ENCODE measurements at places on chromosomes 13 and 19.

GRCh38 chr13:50444726-50445125 lies 398.8 kb downstream of the DLEU7 start:
- no peak for DNase-seq

- DNase-seq: no peak
Measured at GRCh38 chr13:18949970-18950369, 231.7 kb downstream of the TUBA3C start.

DNA sequence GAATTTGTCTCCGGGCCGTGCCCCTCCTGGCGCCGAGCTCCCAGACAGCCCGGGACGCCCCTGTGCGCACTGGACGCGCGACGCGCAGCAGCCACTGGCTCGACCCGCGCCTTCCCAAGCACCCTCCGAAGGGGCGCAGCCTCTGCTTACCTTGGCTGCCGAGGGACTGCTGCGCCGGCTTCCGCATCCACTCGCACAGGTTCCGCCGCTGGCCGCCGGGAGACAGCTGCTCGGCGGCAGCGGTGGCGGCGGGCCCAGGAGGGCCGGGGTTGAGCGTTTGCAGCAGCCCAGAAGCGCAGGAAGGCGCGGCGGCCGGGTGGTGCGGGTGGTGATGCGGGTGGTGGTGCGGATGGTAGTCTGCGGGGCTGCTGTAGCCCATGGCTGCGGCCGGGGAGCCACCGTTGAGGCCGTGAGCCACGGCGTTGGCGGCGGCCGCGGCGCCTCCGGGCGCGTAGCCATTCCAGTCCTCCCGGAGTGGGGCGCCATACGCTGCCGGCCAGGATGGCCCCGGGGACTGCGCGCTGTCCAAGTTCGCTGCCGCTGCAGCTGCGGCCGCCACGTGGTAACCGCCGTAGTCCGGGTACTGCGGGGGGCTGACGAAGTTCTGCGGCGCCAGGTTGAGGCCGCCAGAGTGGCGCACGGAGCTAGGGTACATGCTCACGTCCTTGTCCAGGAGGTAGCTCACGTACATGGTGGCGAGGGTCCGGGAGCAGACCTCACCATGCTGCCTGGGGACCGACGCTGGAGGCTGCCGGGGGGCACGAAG lies 616 bp downstream of the CDX2 start:
- no peak for DNase-seq

DNA sequence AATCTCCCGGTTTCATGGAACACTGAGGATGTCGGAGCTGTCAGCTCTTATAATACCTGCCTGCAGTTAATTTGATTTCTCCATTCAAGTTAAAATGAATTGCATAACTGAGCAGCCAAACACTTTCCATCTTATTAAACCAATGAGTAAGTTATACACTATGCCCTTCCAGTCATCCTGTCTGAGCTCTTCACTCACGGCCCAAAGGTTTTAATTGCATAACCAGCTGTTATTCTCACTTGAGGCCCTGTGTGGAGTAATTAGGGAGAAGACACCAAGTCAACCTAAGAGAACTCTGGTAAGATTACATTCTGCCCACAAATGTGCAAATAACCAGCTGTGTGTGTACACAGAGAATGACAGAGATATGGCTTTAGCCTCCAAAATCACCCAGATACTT lies 303.5 kb downstream of the TBC1D4 start:
- DNase-seq: no peak

DNA sequence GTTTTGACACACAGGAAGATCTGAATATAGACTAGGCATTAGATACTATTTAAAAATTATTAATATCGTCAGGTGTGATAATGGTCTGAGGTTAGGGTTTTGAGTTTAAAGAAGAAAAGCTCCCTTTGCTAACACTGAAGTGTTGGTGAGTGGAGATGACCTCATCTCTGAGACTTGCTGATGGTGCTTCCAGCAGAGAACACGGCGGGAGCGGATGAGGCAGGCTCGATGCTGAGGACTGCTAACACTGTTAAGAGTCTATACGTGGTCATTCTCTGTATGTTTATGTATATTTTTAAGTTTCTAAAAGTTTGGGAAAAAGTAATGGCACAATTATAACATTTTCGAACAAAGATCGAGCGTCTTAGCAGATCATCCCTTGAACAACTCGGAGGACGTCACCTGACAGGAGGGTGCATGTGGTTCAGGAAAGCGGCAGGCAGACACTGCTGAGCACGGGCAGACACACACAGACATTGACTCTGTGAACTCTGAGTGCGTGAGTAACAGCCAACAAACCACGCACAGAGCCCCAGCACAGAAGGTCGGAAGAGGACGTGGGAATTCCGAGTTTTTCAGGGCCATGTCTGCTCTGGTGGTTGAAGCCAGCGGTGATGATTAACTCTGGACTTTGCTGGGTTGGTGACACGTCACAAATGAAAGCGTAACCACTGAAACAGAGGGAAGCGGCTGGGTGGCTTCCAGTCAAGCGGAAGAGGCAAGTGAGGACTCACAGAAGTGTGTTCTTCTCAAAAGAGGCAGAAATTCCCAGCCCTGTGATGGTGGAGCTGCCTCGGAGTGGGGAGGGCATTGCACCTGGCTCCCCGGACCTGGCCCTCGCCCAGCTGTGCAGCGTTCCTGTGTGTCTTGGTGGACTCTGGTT lies 91.9 kb upstream of the TEX29 start:
- DNase-seq: no peak

DNA sequence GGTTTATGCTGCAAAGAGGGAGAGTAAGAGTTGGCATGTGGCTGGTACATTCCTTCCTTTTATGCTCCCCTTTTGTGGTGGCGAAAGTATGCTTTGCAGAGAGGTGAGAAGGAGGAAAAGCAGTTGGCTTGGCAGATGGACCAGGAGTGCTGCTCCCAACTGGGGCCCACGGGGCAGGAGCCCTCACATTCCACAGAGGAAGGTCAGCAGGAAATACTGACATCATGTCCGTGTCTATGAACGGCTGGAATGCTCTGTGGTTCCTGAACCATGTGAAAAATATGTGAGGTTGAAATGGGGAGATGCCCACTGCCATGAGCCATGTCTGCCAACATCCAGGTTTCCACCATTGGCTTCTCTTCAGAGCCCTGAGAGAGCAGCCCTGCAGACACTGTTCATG lies 33.3 kb upstream of the GAS6 start:
- DNase-seq: no peak

Data from stimulated activated CD8-positive, alpha-beta memory T cell treated with anti-CD3 and anti-CD28 coated beads, Interleukin-4, amount 100 ng/mL, for 1 hour (primary cell).